ENCODE measurements at places on chromosomes 12 and 14. TPM values are rescaled to one million over a fixed set of nuclear protein-coding genes. Genes with fewer than 3 reads are reported as not detected.

Gene KLRC4
- polyA plus RNA-seq, result not detected

- DNase-seq, result no peak
These were observed 66.4 kb downstream of the PPM1A start for GRCh38 chr14:60315196-60315990.

DNA sequence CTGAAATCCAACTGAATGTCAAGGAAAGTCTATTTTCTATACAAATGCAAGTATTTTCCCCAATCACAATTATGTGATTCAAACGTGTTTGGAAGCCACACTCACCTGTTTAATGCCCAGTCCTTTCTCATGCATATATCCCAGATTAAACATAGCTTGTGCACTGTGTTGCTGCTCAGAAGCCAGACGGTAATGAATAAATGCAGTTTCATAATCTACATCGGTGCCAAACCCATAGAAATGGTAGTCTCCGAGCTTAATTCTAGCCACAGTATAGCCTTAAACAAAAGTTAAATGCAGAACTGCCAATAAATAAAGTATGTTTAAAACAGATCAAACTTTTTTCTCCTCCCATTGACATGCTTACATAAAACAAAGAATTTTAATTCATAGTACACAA, 49.5 kb downstream of the SEL1L start:
- no peak for DNase-seq

DNA sequence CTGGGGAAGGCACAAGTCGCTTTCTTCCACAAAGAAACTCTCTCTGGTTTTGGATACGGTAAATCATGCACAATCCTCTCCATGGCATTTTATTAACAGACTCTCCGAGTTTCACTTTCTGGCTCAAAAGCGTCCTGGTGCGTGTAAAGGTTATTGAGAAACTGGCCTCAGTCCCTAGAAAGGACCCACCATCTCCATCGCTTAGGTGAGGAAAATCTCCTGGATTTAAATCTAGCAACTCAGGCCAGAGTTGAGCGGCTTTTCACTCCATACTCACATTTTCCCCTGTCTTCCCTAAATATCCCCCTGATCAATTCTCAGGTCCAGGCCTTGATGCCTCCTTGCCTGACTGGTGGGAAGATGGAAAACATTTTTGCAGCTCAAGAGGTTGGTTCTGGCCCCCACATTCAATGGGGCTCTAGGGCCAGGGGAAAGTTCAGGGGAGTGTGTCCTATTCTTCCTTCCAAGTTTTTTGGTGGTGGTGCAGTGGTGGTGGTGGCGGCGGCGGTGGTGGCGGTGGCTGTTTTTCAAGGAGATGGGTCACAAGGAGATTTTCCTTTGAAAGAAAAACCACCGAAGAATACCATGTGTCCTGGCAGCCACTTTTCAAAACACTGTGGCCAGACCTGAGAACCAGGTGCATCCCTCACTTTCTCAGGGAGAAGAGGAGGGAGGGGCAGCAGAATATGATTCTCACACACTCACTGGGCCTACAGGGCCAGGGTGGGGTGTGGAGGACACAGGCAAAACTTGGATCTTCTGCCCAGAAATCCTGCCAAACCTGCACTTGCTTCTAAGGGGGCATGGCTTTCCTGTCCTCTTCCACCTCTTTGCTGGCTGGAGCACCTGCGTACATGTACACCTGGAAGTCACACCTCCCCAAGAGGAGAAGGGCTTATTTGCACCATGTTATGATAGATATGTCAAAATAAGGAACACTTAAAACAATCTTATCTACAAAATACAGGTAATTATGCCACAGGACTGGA, 46.7 kb upstream of the PNMA1 start:
- DNase-seq, result no peak

DNA sequence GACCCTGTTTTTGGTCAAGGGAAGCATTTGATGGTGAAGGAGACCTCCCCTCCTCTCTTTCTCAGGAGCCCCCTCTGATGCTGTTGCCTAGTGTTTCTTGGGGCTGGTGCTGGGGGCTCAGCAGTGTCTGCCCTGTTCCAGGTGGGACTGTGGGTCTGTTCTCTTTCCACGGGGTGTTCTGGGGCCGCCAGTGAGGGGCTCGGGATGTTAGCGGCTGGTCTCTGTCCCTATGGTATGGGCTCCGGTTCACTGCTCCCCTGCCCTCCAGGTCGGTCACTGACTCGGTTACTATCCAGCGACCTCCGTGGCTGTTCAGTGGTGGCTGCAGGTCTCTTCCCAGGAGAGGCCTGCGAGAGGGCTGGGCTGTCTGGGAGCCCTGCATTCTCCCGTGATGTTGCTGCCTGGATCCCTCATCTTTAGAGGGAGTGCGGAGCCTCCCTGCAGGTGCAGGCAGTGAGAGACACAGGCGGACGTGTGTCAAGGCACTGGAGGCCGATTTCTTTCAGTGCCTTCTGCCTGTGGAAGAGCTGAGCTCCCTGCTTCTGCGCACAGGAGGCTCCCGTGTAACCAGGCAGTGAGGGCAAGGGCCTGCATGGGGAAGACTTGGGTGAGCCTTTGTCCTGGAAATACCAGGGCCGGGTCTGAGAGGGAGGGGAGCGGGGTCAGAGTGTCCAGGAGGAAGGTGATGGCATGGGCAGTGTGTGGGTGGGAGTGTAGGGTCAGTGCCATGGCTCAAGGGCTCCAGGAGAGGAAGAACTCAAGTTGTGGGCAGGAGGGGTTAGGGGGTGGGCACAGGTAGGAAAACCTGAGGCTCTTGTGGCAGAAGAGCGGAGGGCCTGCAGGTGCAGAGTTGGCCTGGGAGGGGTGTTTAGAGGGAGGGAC, 362.6 kb downstream of the TMEM121 start:
- no peak for DNase-seq

Gene NANOG
- not detected for polyA plus RNA-seq

Gene ACVRL1
- polyA plus RNA-seq, result 0.42 TPM

Gene CCDC196
- not detected for polyA plus RNA-seq

DNA sequence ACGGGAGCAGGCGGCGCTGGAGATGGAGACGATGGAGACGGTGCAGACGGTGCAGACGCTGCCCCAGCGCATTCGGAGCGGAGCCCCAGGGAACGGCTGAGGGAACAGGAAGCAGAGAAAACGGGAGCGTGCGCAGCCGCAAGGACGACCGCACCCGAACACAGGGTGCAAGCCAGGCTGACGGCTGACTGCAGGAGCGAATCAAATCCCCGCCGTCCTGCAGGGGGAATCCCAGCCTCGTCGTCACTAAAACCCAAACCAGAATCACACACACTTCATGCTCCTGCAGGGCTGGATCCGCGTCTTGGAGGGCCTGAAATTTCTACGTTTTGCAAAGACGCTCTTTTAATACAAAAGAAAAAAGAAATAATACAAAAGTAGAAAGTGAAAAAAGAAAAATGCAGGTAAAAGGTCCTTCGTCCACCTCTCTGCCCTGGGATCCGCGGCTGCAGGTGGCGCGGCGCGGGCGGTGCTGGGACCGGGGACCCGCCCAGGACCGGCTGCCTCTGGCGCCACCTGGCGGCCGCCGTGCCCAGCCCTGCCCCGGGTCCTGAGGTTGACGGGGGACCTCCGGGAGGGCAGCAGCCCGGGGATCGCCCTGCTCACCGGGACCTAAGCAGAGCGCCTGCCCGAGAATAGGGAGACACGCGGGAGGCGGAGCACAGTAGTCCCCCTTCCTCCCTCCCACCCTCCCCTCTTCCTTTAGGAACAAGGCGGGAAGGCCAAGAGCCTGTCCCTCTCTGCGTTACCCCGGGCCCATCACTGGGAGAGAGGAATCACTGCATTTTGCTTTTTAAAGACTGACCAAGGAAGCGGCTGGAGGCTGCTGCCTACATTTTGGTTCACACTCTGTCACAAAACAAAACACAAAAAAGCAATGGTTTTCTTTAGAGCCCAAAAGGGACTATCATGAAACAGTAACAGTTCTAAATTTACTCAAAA, 20.1 kb downstream of the STX2 start:
- peak; percentile 32 for DNase-seq

Gene TAS2R43
- not detected for polyA plus RNA-seq

Gene BCL11B
- polyA plus RNA-seq, result not detected

Gene C12orf54
- not detected for polyA plus RNA-seq

All from K562 (cell line).